ENCODE measurements at places on chromosomes 13 and 19. TPM values are rescaled to one million over a fixed set of nuclear protein-coding genes. Genes with fewer than 3 reads are reported as not detected.

The FFAR3 gene
- total RNA-seq: not detected

The CADM4 gene
- 5.6 TPM for total RNA-seq

The IZUMO2 gene
- total RNA-seq: not detected

The WASF3 gene
- 18.5 TPM for total RNA-seq

The ZNF578 gene
- not detected for total RNA-seq

The ZNF730 gene
- total RNA-seq: 4.1 TPM

DNA sequence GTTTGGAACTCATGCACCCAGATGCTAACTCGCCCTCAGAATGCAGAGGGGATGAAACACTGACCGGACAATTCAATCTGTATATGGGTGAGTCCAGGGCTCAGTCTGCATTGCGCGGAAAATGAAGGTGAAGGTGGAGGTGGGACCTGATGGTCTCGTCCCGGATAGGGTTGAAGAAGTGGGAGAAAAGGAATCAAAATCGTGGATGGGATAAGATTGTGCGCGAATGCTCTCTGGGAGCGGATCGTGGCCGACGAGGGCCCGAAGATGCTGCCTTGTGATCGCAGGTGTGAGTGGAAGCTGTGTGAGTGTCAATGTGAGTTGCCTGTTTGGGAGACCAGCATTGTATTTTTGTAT is 594 bp upstream of the ZNF850 start:
- peak; percentile 27 for DNase-seq
- H3K4me1 ChIP-seq: peaks cover 22% of the 10 kb centered on the region
- H3K36me3 ChIP-seq: peaks cover 12% of the 10 kb centered on the region

GRCh38 chr13:70107498-70108281 is at the start of gene ATXN8OS:
Gene ATXN8OS, plus strand, starts transcription at chr13:70107826.
- peak within 1 kb of the TSS; percentile 62 for H3K4me3 ChIP-seq
- peaks cover 25% of the 10 kb centered on the region for H3K27me3 ChIP-seq
- no peaks in the 10 kb centered on the region for H3K36me3 ChIP-seq
- peaks cover 10% of the 10 kb centered on the region for H3K4me1 ChIP-seq
- H3K27ac ChIP-seq: no peak within 1 kb of the TSS

DNA sequence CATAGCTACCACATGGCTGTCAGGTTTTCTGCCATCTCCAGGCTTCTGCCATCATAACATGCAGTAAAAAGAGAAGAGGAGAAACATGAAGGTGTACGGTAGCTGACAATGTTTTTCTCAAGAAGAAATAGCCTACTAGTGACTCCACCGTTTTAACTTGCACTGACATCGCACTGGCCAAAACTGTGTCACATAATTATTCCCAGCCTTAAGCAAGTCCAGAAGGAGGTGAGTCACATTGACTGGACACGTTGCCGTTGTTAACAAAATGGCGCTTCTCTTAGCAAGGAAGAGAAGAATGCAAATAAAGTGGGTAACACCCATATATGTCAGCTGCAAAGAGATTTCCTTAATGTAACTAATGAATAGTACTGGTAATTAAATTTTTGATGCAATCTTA is 810.4 kb upstream of the SLC10A2 start:
- peaks cover 9% of the 10 kb centered on the region for H3K4me1 ChIP-seq
- H3K4me3 ChIP-seq: no peak overlapping the region
- no peak overlapping the region for H3K27ac ChIP-seq
- no peak for DNase-seq

DNA sequence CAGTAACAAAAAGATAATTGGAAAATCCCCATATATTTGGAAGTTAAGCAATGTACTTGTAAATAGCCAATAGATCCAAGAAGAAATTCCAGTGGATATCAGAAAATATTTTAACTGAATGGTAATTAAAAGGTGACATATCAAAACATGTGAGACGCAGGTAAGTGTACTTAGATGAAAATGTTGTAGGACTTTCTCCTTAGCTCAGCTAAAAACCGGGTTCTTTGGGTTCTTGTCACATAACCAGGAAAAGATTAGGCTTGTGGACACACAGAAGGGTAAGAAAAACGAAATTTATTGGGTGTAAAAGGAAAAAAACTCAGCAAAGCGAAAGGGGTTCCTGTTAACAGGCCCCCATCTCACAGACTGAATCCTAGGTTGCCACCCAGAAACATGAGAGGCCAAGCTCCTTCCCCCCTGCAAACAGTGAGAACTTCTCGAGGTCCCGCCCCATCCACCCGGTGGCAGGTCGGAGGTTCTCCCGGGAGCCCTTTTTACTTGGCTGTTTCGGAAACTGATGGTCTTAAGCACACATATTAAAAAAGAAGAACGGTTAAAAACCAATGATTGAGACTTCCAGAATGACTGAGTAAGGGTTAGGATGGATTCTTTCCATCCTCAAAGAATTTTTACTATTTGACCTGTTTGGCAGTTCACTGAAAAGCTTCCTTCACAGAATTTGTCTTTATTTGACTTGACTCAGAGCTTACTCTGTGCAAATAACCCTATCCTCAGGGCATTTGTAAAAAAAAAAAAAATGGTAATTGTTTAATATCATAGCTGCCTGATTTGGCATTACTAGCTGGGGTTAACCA is 3.1 kb upstream of the CCDC70 start:
- H3K4me1 ChIP-seq: peaks cover 14% of the 10 kb centered on the region
- H3K27me3 ChIP-seq: no peaks in the 10 kb centered on the region
- peak overlapping the region; percentile 58 for H3K27ac ChIP-seq
- no peak for DNase-seq
- no peaks in the 10 kb centered on the region for H3K36me3 ChIP-seq
- no peak overlapping the region for H3K4me3 ChIP-seq

- peak overlapping the region; percentile 27 for H3K27ac ChIP-seq
- no peak for DNase-seq
- peaks cover 37% of the 10 kb centered on the region for H3K4me1 ChIP-seq
- no peaks in the 10 kb centered on the region for H3K27me3 ChIP-seq
Observed at GRCh38 chr13:52459668-52460067, 4.4 kb downstream of the CKAP2 start.

- no peaks in the 10 kb centered on the region for H3K4me1 ChIP-seq
- no peaks in the 10 kb centered on the region for H3K27me3 ChIP-seq
- no peak overlapping the region for H3K27ac ChIP-seq
- no peaks in the 10 kb centered on the region for H3K36me3 ChIP-seq
- DNase-seq: no peak
Observed at GRCh38 chr19:58034477-58034793, 610 bp downstream of the ZSCAN1 start.

- no peaks in the 10 kb centered on the region for H3K27me3 ChIP-seq
- H3K36me3 ChIP-seq: peaks cover 24% of the 10 kb centered on the region
- H3K4me3 ChIP-seq: no peak overlapping the region
- H3K27ac ChIP-seq: no peak overlapping the region
Observed at GRCh38 chr13:111269508-111269907, 50.9 kb upstream of the TEX29 start.

DNA sequence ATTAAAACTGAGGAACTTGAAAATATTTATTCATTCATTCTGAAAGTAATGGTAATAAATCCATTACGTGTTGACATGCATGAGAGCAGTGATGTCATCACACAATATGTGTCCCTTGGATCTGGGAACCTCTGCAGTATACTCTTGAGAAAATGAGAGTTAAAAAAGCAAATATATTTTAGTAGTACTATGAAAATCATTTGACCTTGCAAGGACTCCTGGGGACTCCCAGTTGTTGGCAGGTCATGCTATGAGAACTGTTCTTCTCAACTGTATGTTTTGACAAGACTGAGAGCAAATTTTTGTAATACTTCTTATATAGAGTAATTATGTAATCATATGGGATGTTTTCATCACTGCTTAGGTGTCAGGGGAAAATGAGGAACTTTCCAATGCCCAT is 249.4 kb downstream of the PCCA start:
- peak overlapping the region; percentile 10 for H3K27ac ChIP-seq
- H3K4me3 ChIP-seq: no peak overlapping the region
- no peaks in the 10 kb centered on the region for H3K27me3 ChIP-seq
- peaks cover 22% of the 10 kb centered on the region for H3K36me3 ChIP-seq

DNA sequence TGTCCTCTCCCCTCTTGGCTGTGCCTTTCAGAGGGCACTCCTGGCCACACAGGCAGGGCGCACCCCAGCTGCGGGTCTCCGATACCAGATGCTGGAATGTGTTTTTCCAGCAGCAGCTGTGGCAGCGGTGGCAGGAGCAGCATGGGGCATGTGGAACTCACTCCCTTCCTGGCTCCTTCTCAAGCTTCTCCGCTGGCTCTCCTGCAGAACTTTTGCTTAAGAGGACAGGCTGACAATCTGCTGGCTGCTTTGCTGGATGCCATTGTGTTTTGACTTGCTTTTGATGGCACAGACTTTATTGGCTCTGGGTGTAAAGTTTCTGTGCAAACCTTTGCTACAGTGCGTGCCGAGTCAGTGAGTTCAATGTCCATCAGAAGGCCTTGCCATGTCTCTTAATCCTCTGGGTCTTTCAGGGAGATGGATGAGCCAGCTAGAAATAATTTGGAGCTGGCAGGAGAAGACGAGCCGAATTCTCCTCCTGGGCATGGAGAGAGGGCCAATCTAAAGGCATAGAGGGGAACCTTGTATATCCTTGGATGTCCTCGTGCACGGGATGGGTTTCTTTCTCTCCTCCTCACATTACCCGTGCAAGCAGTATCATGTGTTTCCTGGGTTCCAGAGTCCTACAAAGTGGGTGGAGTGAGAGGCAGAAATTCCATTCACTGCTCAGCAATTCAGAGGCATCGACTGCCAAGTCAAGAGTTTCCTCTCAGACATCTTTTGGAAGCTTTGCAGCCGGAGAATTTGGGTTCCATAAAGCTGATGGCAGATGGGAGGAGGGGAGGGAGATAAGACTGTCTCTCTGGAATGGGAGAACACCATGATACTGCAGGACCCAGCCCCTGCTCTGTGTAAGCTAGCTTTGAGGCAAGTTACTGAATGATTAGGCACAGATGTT is 231.2 kb downstream of the FGF9 start:
- no peak overlapping the region for H3K4me3 ChIP-seq
- H3K27me3 ChIP-seq: no peaks in the 10 kb centered on the region
- peak overlapping the region; percentile 72 for H3K27ac ChIP-seq
- H3K36me3 ChIP-seq: no peaks in the 10 kb centered on the region
- no peak for DNase-seq

- peaks cover 39% of the 10 kb centered on the region for H3K4me1 ChIP-seq
- DNase-seq: no peak
- H3K4me3 ChIP-seq: no peak overlapping the region
- no peaks in the 10 kb centered on the region for H3K27me3 ChIP-seq
Observed at GRCh38 chr13:110618167-110618566, 2.8 kb downstream of the NAXD start.

DNA sequence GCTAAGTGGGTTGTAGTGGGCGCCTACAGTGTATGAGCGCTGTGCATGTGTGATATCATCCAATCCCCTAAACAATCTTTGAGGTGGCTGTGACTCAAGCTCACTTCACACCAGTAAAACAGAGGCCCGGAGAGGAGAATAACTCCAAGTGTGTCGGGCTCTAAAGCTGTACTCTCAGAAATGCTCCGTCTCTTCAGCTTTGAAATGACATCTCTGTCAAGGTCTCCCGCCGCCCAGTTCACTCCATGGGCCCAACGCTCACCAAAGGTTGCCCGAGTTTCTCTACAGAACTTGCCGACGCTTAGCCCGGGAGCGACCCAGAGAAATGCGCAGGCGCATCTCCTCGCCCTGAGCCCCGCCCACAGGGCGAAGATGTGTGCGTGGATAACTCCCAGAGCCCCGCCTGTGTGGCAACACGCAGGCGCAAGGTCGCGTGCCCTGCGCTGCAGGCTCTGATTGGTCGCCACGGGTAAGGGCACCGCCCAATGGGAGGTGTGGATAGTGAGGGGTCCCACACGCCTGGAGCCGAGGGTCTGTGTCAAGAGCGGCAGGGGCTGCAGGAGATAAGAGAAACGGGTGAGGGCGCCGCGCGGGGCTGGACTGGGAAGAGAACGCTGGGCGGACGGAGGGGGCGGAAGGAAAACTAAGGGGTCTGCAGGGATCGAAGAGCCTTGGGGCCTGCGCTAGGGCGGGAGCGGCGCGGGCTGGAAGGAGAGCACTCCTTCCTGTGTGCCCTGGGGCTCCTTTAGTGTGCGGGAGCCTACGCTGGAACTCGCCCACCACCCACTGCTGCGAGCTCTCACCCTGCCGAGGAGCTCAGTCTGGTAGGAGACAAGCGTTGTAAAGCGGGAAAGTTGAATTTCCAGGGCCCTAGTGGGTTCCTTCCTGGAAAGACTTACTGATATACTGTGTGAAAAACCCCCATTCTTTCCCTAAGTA is at the start of gene ZNF526:
ZNF526 (plus strand) TSS at position 501 of the 939 bp plus-strand sequence. CDS start 4,092 bp downstream, outside the sequence.
- H3K36me3 ChIP-seq: peaks cover 7% of the 10 kb centered on the region
- no peaks in the 10 kb centered on the region for H3K27me3 ChIP-seq
- H3K4me1 ChIP-seq: peaks cover 52% of the 10 kb centered on the region
- peak within 1 kb of the TSS; percentile 90 for H3K4me3 ChIP-seq

- H3K27me3 ChIP-seq: no peaks in the 10 kb centered on the region
- no peak overlapping the region for H3K4me3 ChIP-seq
- H3K4me1 ChIP-seq: no peaks in the 10 kb centered on the region
- no peak for DNase-seq
Observed at GRCh38 chr19:21713761-21714160, 53.6 kb downstream of the ZNF100 start.

- H3K27me3 ChIP-seq: peaks cover 9% of the 10 kb centered on the region
- H3K4me3 ChIP-seq: no peak overlapping the region
- peaks cover 4% of the 10 kb centered on the region for H3K4me1 ChIP-seq
- no peak for DNase-seq
Observed at GRCh38 chr19:34049944-34050343, 122.4 kb upstream of the LSM14A start.

DNA sequence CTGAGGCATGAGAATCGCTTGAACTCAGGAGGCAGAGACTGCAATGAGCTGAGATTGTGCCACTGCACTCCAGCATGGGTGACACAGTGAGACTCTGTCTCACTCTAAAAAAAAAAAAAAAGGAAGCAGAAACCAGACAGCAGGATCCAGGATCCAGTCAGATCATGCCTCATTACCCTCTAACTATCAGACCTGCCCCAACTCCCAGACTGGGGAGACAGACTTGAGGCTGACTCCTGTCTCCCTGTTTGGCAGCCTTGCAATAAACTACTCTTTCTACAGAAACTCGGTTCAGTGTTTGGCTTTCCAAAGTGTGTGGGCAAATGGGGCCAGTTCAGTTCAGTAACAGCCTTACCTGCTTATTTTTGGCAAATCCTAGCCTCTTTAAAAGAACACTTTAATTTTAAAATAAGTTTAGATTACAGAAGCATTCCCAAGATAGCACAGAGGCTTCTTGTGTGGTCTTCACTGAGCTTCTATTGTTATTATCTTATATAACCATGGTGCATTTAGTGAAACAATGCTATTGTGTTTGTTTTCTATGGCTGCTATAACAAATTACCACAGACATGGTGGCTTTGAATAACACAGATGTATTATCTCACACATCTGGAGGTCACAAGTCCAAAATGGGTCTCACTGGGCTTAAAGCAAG is 18.5 kb downstream of the RASL11A start:
- no peak overlapping the region for H3K4me3 ChIP-seq
- no peak for DNase-seq
- peaks cover 16% of the 10 kb centered on the region for H3K27me3 ChIP-seq
- peaks cover 12% of the 10 kb centered on the region for H3K4me1 ChIP-seq

All from chondrocyte (in vitro differentiated cells).